ENCODE measurements at places on chromosomes 1 and 21.
A peak's percentile ranks its signal among the peaks of the same experiment; 100 is the strongest.

- DNase-seq, result no peak
These were observed 11.9 kb upstream of the DUSP10 start for GRCh38 chr1:221753828-221754188.

DNA sequence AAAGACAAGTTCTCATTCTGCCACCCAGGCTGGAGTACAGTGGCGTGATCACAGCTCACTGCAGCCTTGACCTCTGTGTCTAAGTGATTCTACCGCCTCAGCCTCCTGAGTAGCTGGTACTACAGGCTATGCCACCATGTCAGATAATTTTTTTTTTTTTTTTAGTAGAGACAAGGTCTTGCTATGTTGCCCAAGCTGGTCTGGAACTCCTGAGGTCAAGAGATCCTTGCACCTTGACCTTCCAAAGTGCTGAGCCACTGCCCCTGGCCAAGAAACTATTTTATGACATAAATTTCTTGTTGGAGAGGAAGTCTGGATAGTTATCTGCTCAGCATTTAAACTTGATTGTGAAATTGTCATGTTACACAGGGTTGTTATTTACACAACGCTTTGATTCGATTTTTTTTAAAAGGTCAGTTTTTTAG, 2.1 kb downstream of the SCCPDH start:
- no peak for DNase-seq

- DNase-seq, result no peak
These were observed 18.1 kb downstream of the SDCCAG8 start for GRCh38 chr1:243273945-243274344.

DNA sequence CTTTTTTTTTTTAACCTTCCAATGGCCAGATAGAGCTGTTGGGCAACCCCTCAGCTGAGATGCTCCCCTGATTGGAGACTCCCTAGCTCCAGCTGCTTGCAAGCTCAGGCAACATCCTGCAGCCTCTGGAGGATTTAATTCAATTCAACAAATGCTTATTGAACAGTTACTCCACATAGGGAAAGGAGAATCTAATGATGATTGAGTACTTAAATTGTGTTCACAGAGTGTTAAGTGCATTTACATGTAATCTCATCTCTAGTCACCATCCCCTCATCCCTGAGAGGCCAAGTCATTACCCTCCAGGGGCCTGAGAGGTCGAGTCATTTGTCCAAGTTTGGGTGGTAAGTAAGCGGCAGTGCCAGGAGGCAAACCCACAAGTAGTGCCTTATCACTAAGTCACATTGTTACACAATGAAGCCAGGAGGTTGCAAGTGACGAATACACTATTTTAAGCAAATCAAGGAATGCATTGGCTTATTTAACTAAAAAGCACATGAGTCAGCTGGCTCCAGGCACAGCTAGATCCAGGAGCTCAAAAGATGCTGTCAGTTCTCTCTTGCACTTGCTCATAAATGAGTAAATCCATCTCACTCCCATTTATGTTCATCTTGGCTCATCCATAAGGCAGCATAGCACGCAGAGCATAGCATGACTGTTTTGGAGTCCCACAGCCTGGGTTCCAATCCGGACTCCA, 64.3 kb downstream of the OPTC start:
- DNase-seq, result no peak

GRCh38 chr1:27348861-27349783, 7.3 kb downstream of the SYTL1 start:
- no peak for DNase-seq

DNA sequence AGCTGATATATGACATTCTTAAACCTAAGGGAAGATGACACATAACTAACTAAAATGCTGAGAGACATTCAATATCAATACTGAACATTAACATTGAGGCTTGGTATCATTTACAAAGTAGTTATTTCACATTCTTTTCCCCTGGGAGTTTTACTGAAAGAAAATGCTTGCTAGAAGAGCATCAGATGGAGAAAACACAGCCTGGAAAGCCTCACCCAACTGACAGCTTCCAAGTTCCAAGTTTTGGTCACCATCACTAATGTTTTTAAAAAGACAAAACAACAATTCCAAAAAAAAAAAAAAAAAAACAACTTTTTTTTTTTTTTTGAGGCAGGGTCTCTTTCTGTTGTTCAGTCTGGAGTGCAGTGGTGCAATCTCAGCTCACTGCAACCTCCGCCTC, 80.6 kb downstream of the DSCAM start:
- no peak for DNase-seq

GRCh38 chr21:36200081-36200561, 43.5 kb downstream of the DOP1B start:
- no peak for DNase-seq

DNA sequence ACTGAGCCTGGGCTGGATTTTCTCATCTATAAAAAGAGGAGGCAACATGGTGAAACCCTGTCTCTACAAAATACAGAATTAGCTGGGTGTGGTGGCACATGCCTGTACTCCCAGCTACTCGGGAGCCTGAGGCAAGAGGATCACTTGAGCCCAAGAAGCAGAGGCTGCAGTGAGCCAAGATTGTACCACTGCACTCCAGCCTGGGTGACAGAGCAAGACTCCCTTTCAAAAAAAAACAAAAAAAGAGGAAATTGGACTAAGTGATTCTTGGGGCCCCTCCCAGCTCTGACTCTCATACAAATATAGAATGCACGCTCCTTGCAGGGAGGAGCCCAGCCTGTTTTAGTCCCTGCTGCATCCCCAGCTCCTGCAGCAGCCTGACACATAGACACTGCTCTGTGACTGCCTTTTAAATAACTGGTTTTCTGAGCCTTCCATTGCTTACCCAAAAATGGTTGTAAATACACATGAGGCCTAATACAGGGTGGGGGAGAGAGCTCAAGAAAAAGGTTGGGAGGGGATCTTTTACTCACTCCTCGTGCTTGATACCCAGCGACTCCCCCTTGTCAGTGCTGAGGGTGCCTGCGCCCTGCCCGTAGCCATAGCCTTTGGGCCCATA, 17.2 kb downstream of the CSRP1 start:
- DNase-seq, result no peak

- peak; percentile 82 for DNase-seq
These were observed 7.0 kb downstream of the CD53 start for GRCh38 chr1:110879758-110880606.

GRCh38 chr1:113813218-113813617, 942 bp upstream of the RSBN1 start:
- no peak for DNase-seq

DNA sequence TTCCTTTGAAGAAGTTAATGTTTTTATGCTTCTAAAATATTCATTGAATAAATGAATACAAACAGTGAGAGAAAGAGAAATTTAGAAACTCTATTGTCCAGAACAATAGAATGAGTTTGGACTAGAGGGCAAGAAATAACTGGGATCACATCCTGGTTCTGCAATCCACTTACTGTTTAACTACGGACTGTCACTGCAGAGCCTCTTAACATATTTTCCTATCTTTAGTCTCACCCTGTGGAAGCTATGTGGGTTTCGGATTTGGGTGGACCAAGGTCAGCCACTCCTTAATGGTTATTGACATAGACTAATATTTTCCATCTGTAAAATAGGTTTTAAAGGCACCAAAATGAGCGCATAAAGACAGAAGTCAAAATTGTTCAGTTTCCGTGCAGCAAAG, 116.6 kb downstream of the UBE2U start:
- DNase-seq, result no peak

DNA sequence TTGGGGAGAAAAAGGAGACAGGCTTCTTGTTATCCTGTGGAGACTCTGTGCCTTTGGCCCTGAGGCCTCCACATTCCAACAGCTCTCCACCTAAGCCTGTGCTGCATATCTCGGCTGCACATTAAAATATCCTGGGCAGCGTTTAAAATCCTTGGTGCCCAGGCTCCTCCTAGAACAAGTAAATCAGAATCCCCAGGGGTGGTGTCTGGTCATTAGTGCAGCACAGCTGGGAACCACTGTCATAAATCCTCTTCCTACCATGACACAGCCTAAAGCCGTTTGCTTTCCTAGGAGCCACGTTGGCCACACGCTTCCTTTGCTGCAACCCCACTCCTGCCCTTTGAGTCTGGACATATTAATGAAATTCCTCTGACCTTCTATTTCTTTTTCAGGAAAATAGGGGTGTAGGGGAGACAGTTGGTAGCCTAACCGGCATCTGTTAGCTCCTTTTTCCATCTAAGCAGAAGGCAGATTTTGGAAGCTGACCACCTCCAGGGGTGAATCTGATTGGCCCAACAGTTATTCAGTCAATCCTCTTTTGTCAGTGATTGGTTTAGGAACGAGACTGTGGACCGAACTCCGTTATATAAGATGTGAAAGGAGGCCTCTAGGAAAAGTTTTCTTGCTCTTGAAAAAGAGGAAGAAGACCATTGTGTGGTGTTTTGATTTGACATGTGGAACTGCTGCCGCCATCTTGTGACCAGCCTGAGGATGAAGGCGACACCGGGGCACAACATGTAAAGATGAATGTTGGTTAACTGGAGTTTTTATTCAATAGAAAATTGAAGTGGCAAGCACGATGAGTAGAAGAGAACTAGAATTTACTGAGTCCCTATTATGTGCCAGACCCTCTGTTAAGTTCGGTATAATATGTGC, 41.9 kb downstream of the JUN start:
- DNase-seq, result no peak

- no peak for DNase-seq
These were observed 31.4 kb downstream of the POFUT2 start for GRCh38 chr21:45256021-45256911.

- DNase-seq, result no peak
These were observed 13.1 kb downstream of the ZBTB7B start for GRCh38 chr1:155015527-155016230.

DNA sequence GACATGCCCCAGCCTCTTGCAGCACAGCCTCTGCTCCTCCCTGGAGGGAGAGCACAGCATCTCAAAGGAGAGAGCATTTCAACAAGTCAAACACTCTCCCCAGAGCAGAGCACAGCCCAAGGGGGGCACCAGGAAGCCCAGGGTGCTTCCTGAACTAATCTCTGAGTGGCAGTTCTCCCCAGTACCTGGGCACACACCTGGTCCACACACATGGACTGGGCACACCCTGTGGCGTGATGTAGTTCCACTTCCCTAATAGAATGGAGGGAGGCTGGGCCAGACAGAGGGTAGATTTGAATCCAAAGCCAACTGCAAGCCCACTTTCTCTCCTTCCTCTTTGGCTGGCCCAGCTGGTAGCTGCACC, 55.5 kb downstream of the CD46 start:
- DNase-seq, result no peak

DNA sequence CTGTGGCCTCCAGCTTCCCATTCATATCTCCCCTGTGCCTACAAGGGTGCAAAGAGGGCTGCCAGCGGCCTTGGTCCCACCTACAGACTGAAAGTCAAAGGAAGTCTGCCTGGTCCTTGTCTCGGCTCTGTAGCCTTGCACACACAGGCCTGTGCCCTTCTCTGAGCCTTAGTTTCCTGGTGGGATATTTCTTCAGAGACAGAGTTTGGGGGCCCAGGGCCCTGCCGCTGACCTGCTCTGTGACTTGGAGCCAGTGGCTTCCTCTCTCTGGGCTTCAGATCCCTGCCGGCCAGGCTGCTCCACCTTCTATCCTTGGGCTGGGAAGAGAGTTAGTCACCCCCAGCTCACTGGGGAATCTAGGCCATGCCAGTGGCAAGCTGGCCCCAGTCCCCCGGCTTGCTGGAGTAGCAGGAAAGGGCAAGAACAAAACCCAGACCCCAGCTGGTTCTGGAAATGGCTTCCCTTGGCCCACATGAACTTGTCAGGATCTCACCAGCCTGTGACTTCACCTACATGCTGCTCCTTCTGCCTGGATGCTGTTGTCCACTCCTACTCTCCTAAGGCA, 1.0 kb upstream of the TMEM61 start:
- no peak for DNase-seq

GRCh38 chr1:174017231-174017970, 4.8 kb downstream of the RC3H1 start:
- no peak for DNase-seq

- peak; percentile 10 for DNase-seq
These were observed 7.9 kb upstream of the FUBP1 start for GRCh38 chr1:77986810-77987209.

- no peak for DNase-seq
These were observed 262.4 kb downstream of the ST6GALNAC3 start for GRCh38 chr1:76336931-76337371.

DNA sequence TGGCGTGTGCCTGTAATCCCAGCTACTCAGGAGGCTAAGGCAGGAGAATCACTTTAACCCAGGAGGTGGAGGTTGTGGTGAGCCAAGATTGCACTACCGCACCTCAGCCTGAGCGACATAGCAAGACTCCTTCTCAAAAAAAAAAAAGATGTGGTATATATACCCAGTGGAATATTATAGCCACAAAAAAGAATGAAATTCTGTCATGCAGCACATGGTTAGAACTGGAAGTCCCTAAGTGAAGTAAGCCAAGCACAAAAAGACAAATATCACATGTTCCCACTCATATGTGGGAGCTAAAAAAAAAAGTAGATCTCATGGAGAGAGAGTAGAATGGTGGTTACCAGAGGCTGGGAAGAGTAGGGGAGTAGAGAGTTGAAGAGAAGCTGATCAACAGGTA, 18.7 kb downstream of the PSMB4 start:
- DNase-seq, result no peak

GRCh38 chr1:210293171-210293607, 35.5 kb upstream of the HHAT start:
- DNase-seq, result no peak

DNA sequence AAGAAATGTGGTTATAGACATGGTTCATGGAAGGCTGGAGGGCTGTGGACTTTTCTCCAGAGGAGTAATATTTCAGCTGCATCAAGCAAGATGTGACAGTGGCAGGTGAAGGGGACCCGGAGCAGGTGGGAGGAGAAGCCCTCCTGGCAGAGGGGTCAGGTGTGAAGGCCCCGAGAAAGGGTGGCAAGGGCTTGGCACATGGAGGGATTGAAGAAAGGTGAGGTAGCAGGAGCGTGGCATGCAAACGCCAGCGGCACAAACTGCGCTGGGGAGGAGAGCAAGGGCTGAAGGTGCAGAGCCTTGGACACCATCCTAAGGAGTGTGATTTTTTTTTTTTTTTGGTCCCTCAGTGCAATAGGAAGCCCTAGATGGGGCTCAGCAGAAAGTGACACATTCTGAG, 244.6 kb downstream of the TOMM20 start:
- DNase-seq, result no peak

- DNase-seq, result no peak
These were observed 217.7 kb downstream of the CRB1 start for GRCh38 chr1:197485790-197486189.

GRCh38 chr21:29217818-29218291, 80.9 kb upstream of the BACH1 start:
- no peak for DNase-seq
